Activated B cell treated with CpG ODN at 0.5 μM for 24 hours (primary cell): ENCODE measurements at places on chromosomes 6 and 20.

- no peak for DNase-seq
These were observed 6.0 kb downstream of the MMP24OS start for GRCh38 chr20:35271904-35272303.

DNA sequence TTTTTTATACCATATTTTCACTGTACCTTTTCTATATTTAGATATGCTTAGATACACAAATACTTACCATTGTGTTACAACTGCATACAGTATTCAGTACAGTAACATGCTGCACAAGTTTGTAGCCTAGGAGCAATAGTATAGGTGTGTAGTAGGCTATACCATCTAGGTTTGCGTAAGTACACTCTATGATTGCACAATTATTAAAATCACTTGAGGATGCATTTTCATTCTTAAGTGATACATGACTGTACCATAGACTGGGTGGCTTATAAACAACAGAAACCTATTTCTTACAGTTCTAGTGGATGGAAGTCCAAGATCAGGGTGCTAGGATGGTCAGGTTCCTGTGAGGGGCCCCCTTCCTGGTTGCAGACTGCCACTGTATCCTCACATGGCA is 234.1 kb downstream of the SLC35F1 start:
- DNase-seq, result no peak

GRCh38 chr6:134398453-134398852 is 80.5 kb upstream of the SGK1 start:
- no peak for DNase-seq

GRCh38 chr20:57069442-57069841 is 197.0 kb downstream of the BMP7 start:
- no peak for DNase-seq

DNA sequence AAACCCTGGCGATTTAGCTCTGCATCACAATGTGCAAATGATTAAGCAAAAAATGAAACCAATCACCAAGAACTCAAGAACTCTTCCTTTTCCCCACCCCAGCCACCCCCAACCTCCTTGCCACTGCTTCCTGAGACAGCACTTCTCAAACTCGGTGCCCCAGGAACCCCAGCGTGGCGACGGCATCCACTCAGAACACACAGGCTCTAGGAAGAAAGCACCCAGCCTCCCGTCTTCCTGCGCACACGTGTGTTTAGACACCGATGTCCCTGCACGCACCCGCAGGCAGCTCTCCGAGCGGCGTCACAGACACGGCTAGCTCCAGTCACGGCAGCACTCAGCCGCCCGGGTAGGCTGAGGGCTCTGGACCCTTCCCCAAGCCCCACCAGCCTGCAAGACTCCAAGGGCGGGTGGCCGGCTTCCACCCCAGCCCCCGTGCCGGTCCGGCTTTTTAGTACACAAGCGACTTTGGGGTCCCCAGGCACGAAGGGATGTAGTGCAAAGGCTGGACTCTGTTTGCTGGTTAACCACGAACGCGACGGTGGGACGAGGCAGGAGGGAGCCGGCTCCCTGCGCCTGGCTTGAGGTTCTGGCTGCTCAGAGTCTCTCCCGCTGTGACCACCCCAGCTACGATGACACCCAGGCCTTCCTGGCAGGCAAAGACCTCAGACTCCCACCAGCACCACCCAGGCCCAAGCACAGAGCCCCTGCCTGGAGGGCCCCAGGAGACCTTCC is 51.9 kb downstream of the KCNQ2 start:
- DNase-seq, result no peak

DNA sequence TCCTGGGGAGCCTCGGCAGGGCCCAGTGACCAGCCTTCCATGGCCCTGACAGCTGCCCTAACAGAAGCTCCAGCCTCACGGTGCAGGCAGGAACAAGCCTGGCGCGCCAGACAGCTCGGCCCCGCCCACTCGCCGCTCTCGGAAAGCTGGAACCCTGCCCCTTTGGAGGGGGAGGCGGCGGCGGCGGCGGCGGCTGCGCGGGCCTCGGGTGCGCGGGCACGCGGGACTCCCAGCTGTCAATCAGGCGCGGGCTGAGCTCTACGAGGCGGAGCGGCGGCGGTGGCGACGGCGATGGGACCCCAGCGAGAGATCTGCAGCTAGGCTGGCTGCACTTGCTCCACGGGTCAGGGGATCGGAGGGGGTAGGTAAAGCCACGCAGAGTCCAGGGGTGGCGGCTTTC is at the start of gene NRSN1:
Gene NRSN1, plus strand, starts transcription at position 236 of the 400 bp plus-strand sequence. CDS start 8,113 bp downstream, outside the sequence.
- no peak for DNase-seq
